ENCODE measurements at places on chromosomes 4 and X. TPM values are rescaled to one million over a fixed set of nuclear protein-coding genes. Genes with fewer than 3 reads are reported as not detected.
A peak's percentile ranks its signal among the peaks of the same experiment; 100 is the strongest.

- H3K4me1 ChIP-seq: peaks cover 6% of the 10 kb centered on the region
- no peak overlapping the region for H3K27ac ChIP-seq
- DNase-seq: no peak
- no peak overlapping the region for H3K4me3 ChIP-seq
Measured at GRCh38 chrX:8728932-8729535, 2.9 kb downstream of the ANOS1 start.

DNA sequence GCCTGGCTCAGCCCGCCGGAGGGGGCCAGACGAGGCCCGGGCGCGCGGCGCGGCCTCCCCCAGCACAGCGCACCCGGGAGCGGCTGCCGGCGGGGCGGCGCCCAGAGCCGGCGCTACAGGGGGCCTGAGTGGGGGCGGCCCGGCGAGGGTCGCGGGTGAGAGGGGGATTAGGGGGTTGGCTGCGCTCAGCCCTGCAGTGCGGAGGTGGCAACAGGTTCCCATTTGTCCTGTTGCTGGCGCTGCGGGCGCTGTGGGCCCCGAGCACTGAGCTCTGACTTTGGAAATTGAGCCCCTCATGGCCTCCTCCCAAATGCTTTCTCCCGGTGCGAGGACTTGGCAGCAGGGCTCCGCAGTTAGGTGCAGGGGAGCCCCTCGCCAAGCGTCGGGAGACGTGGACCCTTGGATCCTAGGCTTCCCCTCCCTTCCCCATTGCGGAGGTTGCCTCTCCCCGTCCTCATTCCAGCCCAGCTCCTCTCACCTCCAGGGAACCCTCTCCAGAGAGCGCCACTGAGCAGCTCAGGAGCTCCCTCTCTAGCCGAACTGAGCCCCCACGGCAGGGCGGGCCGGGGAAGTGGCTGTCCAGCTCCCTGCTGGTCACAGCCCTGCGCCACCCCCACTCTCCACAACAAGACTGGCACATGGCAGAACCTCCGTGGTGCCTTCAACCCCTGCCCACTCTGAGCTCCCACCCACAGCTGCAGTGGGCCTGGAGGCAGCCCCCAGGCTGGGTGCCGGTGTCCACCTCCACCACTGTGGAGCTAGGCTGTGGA lies 2.5 kb upstream of the DUSP9 start:
- peaks cover 41% of the 10 kb centered on the region for H3K4me1 ChIP-seq
- peaks cover 83% of the 10 kb centered on the region for H3K27me3 ChIP-seq
- H3K27ac ChIP-seq: no peak overlapping the region
- DNase-seq: no peak
- H3K4me3 ChIP-seq: no peak overlapping the region

DNA sequence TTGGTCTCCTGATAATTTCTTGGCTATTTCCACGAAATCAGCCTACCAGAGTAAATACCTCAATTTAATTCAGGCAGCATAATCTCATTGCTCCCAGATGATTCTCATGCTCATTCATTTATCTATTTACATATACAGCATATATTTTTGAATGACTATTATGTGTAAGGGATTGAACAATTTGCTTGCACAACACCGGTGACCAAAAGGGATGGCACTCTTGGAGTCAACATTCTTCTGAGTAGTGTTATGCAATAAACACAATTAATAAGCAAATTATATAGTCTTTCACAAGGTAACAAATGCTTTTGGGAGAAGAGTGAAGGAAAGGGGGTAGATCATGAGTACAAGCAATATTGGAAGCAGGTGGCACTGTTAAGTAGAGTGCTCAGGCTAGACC lies 1015.3 kb downstream of the ARAP2 start:
- no peaks in the 10 kb centered on the region for H3K36me3 ChIP-seq
- H3K27me3 ChIP-seq: no peaks in the 10 kb centered on the region
- H3K4me1 ChIP-seq: no peaks in the 10 kb centered on the region
- no peak overlapping the region for H3K27ac ChIP-seq
- no peak for DNase-seq
- no peak overlapping the region for H3K4me3 ChIP-seq

DNA sequence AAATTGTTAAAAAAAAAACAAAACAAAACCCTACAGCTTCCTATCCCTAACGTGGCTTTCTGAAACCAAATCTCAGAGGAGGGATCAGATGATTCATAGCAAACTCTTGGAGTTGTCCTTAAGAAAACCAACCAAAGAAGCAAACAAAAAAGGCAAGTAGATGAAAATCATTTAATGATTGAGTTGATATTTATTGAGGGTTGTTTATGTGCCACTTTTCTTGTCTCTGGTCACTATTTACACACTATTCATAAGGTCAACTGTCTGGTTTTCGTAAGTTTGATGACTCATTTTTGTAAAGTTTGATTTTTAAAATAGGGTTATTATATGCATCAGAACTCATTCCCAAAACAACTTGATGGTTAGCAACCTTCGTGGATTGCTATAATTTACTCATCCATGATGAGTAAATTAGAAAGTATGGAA lies 133.4 kb downstream of the UNC5C start:
- no peaks in the 10 kb centered on the region for H3K27me3 ChIP-seq
- H3K36me3 ChIP-seq: no peaks in the 10 kb centered on the region
- H3K27ac ChIP-seq: no peak overlapping the region
- peaks cover 9% of the 10 kb centered on the region for H3K4me1 ChIP-seq
- peak; percentile 27 for DNase-seq
- H3K4me3 ChIP-seq: no peak overlapping the region

- no peaks in the 10 kb centered on the region for H3K36me3 ChIP-seq
- H3K4me1 ChIP-seq: peaks cover 2% of the 10 kb centered on the region
- DNase-seq: peak; percentile 18
- H3K4me3 ChIP-seq: no peak overlapping the region
- no peaks in the 10 kb centered on the region for H3K27me3 ChIP-seq
Measured at GRCh38 chr4:76614589-76614988, 179.6 kb downstream of the SHROOM3 start.

DNA sequence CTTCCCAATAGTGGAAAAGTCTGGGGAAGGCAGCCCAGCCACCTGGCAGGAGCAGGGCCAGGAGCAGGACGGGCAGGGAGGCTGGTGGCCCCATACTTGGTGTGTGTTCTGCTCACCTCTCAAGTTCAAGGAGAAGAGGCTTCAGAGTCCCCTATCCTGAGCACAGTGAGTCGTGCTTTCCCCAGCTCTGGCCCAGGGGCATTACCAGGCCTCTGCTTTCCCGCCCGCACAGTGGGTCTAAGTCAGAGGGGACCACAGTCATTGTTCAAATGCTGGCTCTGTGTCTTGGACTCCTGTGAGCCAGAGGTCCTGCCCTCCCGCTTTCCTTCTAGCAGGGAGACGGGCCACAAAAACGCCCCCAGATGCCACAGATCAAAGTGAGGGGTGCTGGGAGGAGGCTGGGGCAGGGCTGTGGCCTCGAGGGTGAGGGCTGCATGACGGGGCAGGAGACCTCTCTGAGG lies 27.6 kb downstream of the HTRA3 start:
- peaks cover 40% of the 10 kb centered on the region for H3K36me3 ChIP-seq
- H3K27ac ChIP-seq: no peak overlapping the region
- no peaks in the 10 kb centered on the region for H3K27me3 ChIP-seq

DNA sequence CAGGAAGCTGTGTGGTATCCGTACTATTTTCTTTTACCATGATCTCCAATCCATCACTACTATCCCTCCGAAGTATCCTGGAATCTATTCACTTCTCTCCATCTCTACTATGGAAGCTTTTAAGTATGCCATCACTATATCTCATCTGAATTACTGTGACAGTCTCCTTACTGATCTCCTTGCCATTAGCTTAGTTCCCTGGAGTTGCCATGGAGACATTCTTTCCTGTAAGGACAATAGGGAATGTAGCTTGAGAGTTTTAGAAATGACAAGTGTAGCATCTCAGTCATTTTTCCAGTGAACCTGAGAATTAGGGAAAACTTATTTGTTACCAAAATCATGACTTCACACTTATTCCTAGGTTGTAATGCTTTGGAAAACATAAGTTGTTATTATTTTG lies 86.3 kb downstream of the HPGD start:
- no peaks in the 10 kb centered on the region for H3K27me3 ChIP-seq
- no peak overlapping the region for H3K27ac ChIP-seq
- H3K36me3 ChIP-seq: no peaks in the 10 kb centered on the region
- H3K4me1 ChIP-seq: no peaks in the 10 kb centered on the region
- H3K4me3 ChIP-seq: no peak overlapping the region

GRCh38 chr4:112277705-112278448 lies 7.8 kb downstream of the TIFA start:
- no peaks in the 10 kb centered on the region for H3K4me1 ChIP-seq
- peak; percentile 16 for DNase-seq
- H3K27ac ChIP-seq: no peak overlapping the region

DNA sequence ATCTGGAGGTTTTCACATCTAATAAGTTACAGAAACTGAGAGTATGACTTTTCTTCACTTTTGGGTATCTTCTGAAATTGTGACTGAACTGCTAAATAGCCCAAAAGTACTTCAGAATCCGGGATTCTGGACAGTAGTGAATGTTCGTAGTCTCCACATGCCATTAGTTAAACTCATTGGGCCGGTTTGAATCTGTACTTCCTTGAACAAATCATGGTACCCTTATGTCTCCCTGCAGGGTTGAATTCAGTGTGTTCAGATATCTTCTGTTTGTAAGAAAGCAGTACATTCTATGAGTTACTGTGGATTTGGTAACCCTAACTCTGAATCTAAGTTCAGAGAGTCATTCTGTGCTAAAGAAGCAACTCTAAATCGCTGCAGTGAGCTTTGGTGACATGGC lies 33.6 kb downstream of the FAM193A start:
- peaks cover 7% of the 10 kb centered on the region for H3K36me3 ChIP-seq
- peaks cover 13% of the 10 kb centered on the region for H3K4me1 ChIP-seq
- no peak overlapping the region for H3K4me3 ChIP-seq
- no peak overlapping the region for H3K27ac ChIP-seq
- no peak for DNase-seq

ZNF711 gene
- total RNA-seq: 20.7 TPM

TMEM175 gene
- total RNA-seq: 9.8 TPM

TBX22 gene
- not detected for total RNA-seq

HERC5 gene
- total RNA-seq: 1.8 TPM

CENPVL2 gene
- total RNA-seq: not detected
